ENCODE measurements at places on chromosomes 12 and 14.

- DNase-seq: no peak
These were observed 1216.4 kb upstream of the USP15 start for GRCh38 chr12:61043838-61044237.

GRCh38 chr12:99861731-99862130 lies 123.0 kb downstream of the ANKS1B start:
- no peak for DNase-seq

DNA sequence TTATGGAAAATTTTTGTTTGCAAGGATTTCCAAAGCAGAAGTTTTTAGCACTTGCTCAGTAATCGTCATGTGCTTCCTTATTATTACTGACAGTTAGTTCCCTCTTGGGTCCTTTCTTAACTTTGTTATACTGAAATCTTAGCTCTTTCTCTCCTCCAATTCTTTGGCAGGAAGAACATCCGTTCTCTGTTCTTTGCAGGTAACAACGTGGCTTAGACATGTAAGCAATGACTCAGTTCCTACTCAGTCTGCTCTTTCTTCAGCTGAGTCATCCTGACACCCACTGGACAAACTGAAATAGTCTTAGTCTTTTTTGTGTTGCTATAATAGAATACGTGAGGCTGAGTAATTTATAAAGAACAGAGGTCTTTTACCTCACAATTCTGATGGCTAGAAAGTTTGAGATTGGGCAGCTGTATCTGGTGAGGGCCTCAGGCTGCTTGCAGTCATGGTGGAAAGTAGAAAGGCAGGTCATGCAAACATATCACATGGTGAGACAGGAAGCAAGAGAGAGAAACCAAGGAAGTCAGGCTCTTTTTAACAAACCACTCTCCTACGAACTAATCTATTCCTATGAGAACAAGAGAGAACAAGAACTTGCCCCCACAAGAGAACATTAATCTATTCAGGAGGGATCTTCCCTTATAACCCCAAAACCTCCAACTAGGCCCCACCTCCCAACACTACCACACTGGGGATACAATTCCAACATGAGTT lies 49.2 kb downstream of the TESPA1 start:
- peak; percentile 16 for DNase-seq

GRCh38 chr12:125289970-125290369 lies 224.7 kb downstream of the AACS start:
- no peak for DNase-seq

- no peak for DNase-seq
These were observed 221.2 kb downstream of the SSPN start for GRCh38 chr12:26416550-26416949.

- DNase-seq: no peak
These were observed 26.5 kb upstream of the PLXNC1 start for GRCh38 chr12:94121886-94122285.

- no peak for DNase-seq
These were observed 87.1 kb upstream of the ZFP36L1 start for GRCh38 chr14:68879841-68880575.

All from PC-9 (cell line).